Caco-2 (cell line): ENCODE measurements at places on chromosomes 12 and 14.

DNA sequence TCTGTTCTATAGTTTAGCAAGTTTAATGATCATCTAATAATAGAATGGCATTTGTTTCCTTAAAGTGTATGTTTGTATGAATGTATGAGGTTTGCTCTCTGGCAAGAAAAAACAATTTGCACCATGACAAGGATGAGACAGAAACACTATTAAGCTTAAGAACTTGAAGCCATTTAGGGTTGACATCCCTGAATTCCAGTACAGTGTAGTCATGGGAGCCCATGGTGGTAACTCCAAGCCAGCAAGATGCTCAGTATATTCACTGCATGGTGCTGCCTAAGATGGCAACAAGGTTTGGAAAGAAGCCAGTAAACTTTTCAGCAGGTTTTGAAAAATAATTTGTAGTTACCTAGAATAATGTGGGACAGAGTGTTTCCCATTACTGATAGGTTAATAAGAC, 158.6 kb downstream of the PRIMA1 start:
- DNase-seq = no peak

GRCh38 chr14:70904373-70904772, 2.9 kb upstream of the PCNX1 start:
- no peak for DNase-seq

- no peak for DNase-seq
Observed at GRCh38 chr14:95011445-95012006, 145.8 kb downstream of the DICER1 start.

DNA sequence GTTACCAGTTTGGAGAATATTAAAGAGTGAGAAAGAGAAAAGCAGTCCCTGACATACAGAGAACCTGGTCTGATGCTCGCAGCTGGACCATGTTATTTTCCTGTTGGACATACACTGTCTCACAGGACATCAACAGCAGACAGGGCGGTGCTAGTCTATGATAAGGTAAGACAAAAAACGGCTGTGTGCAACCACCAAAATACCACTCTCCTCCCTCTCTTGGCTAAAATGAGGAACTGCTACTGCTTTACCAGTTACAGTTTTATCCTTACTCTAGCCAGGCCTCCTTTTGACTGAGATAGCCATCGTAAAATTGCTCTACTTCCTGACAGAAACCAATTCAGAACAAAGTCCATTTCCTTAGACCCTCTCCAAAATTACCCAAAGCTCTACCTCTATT, 47.0 kb upstream of the ERGIC2 start:
- DNase-seq = no peak

GRCh38 chr14:59897757-59898383, 22.1 kb upstream of the LRRC9 start:
- DNase-seq = peak; percentile 58

DNA sequence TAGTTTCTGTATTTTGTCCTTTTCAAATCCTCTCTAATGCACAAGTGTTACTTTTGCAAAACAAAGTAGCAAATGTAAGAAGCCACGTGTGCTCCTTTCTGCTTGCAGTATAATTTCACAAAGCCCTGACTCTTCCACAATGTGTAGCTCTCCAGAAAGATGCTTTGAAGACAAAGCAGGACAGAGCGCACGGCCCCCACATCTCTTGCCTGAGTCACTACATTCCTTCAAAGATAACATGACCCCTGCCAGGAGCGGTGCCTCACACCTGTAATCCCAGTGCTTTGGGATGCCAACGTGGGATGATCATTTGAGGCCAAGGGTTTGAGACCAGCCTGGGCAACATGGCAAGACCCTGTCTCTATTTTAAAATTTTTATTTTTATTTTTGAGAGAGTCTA, 40.5 kb downstream of the JAG2 start:
- no peak for DNase-seq

GRCh38 chr12:7190268-7191055, 976 bp downstream of the PEX5 start:
- DNase-seq = peak; percentile 56

DNA sequence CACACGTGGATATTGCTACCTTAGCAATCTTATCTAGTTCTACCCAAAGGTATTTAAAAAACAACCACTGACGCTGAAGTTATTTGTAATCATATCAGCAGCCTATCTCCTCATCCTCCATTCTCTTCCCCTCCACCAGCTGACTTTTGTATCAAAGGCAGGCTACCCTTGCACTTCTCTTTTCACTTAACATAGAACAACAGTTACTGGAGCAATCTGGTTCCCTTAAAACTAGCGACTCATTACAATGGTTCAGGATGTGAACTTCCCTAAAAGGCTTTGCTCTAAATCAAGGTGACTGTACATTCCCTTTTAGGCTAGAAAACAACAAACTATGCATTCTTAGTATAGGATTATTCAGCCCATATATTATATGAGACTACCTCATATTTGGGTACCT, 404.7 kb downstream of the APAF1 start:
- no peak for DNase-seq

DNA sequence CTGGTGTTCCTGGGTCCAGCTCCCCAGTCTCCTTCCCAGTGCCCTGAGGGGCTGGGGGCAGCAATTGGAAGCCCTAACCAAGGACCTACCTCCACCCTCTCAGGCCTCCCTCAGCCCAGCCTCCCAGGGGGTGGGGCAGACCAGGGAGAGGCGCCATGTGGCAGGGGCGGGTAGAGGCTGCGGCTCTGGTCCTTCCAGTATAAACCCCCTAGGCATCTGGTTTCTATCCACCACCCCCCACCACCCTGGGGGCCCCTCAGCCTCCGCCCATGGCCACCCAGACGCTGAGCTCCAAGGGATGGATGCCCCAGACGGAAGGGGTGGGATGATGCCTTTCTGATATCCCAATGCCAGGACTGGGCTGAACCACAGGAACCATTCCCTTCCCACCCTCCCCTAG, 2.8 kb upstream of the SP7 start:
- DNase-seq = no peak

GRCh38 chr12:100515968-100516367, 42.3 kb downstream of the NR1H4 start:
- DNase-seq = no peak

GRCh38 chr12:57418255-57418654, 12.6 kb downstream of the R3HDM2 start:
- no peak for DNase-seq

GRCh38 chr12:10136637-10137205, 6.7 kb upstream of the CLEC7A start:
- DNase-seq = no peak

DNA sequence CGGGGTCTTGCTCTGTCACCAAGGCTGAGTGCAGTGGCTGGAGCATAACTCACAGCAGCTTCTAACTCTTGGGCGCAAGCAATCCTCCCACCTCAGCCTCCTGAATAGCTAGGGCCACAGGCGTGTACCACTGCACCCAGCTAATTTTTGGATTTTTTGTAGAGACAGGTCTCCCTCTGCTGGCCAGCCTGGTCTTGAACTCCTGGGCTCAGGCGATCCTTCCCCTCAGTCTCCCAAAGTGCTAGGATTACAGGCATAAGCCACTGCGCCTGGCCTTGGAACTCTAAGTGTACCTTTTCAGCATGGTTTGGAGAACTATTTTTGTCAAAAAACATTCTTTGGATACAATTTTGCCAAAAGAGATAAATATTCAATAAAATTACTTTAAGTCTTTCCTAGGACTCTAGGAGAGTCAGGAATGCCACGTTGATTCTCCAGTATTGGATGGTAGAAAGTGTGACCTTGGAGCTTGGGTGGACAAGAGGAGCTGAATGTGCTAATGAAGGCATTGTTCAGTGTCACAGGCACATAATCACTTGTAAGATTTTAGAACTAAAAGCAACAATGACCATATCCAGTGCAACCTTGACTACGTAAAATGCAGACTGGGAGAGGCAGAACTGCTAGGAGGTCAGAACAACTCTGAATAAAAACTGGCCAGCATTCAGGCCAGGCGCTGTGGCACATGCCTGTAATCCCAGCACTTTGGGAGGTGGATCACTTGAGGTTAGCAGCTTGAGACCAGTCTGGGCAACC, 2.8 kb downstream of the SRSF9 start:
- peak; percentile 54 for DNase-seq

GRCh38 chr12:77855548-77855947, 24.9 kb downstream of the NAV3 start:
- DNase-seq = no peak

DNA sequence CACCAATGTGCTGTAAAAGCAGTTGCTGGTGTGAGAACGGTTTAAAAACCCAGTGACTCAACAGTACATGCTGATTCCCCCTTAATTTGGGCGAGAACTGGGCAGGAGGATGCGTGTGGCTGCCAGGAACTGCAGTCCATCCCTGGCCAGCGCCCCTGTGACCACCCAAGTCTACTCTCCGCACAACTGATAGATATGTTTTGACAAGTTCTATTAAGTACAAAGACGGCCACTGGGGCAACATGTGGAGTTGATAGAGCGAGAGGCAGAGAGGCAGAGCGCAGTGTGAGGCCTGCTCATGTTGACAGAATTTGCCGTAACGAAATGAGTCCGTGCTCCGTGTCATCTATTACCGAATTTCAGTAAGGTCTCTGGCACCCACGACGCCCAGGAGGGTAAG, 855.0 kb downstream of the BCL11B start:
- DNase-seq = no peak

DNA sequence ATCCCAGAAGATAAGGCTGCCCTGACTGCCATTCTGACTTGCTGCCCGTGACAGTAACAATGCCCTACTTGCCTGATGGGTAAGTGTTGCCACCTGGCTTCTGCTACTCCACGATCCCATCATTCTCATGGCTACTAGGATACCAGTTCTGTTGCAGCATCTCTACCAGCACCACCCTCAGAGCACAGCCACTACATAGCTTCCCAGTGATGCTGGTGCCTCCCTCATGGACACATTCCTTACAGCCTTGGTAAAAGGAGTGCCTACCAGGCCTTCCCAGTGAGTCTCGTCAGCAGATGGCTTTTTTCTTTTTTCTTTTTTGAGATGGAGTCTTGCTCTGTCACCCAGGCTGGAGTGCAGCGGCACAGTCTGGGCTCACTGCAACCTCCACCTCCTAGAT, 84.4 kb upstream of the CMKLR1 start:
- DNase-seq = no peak

DNA sequence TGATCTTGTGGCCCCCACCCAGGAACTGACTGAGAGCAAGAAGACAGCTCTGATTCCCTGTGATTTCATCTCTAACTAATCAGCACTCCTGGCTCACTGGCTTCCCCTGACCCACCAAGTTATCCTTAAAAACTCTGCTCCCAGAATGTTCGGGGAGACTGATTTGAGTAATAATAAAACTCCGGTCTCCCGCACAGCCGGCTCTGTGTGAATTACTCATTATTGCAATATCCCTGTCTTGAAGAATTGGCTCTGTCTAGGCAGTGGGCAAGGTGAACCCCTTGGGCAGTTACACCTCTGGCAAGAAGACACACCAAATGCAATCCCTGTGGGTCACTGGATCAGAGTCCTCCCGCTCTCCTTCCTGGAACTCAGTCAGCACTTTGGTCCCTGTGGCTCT, 21.3 kb downstream of the SLC7A7 start:
- no peak for DNase-seq

- DNase-seq = no peak
Observed at GRCh38 chr12:49232940-49233841, 31.7 kb upstream of the TUBA1C start.

GRCh38 chr14:23452237-23452636, 16.8 kb upstream of the MYH7 start:
- DNase-seq = no peak

- no peak for DNase-seq
Observed at GRCh38 chr14:102126807-102127455, 12.8 kb upstream of the WDR20 start.
